ENCODE measurements at places on chromosomes 16 and 17. TPM values are rescaled to one million over a fixed set of nuclear protein-coding genes. Genes with fewer than 3 reads are reported as not detected.

The CREBBP gene
- total RNA-seq, result 148 TPM

DNA sequence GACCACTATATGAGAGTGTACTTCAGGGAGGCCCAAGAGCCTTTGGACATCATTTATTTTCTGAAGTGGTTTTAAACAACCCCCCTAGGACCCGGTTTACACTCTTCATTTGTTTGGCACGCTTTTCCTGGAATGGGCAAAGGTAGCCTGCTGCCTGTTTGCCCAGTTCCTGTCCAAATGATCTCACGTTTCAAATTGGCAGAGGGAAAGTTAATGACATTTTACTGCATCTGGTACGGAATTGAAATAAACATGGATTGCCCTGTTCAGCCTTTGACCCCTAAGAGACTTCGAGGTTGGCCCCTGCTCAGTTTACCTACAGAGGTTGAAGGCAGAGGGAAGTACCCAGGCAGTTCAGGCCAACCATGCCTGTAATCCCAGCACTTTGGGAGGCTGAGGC lies 5.8 kb upstream of the RPRML start:
- peaks cover 69% of the 10 kb centered on the region for H3K27me3 ChIP-seq
- H3K27ac ChIP-seq, result no peak overlapping the region
- H3K4me3 ChIP-seq, result no peak overlapping the region
- H3K36me3 ChIP-seq, result no peaks in the 10 kb centered on the region

GRCh38 chr16:73050201-73051099 lies 2.5 kb upstream of the ZFHX3 start:
- H3K36me3 ChIP-seq, result no peaks in the 10 kb centered on the region
- DNase-seq, result no peak
- H3K27ac ChIP-seq, result no peak overlapping the region
- H3K27me3 ChIP-seq, result no peaks in the 10 kb centered on the region
- no peak overlapping the region for H3K4me3 ChIP-seq

GRCh38 chr16:74372953-74373846 lies 2.9 kb upstream of the NPIPB15 start:
- peaks cover 1% of the 10 kb centered on the region for H3K4me1 ChIP-seq
- H3K27ac ChIP-seq, result no peak overlapping the region
- H3K4me3 ChIP-seq, result no peak overlapping the region
- H3K36me3 ChIP-seq, result no peaks in the 10 kb centered on the region

GRCh38 chr17:77961741-77962140 lies 3.2 kb downstream of the TNRC6C start:
- H3K27me3 ChIP-seq, result peaks cover 24% of the 10 kb centered on the region
- H3K4me1 ChIP-seq, result peaks cover 59% of the 10 kb centered on the region
- H3K36me3 ChIP-seq, result no peaks in the 10 kb centered on the region
- no peak for DNase-seq

DNA sequence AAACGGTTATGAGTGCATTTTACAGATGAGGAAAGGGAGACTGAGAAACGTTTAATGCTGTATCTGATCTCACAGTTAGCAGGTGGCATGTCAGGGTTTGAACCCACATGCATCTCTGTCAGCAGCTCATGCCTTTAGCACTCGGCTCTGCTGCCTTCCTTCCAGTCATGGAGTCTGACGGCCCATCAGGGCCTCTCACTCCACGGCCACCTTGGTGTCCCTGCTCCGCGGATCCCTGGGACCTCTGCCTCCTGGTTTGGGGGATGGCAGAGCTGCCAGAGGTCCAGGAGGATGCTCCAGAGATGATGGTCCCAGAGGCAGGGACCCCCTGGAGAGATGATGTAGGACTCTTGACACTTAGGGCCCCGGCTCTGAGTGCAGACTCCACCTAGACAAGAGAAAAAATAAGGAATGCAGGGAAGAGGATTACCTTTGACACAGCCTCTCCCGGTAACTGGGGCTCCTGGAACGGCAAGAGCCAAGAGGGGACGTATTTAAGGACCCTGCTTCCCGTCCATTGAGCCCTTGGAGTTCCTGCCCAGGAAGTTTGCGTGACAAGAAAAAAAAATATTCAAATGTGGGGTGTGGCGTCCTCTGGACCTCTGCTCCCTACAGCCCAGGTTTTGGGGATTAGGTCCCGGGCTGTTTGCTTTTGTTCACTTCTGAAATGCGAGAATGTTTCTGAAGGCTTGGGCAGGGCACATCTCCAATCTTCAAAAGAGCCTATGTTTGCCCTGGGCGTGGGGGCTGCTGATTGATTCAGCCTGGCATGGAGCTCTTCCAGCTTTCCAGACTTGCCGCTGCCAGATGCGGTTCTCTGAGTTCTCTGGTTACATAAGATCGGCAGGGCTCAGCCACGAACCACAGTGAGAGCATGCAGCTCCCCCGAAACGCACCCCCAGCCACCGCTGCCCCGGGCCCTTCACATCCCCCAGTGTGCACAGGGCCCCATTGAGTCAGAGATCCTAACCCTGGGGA lies at the start of gene ALDH3A1:
Gene ALDH3A1, minus strand, starts transcription at position 470 of the 978 bp plus-strand sequence. CDS start 3,169 bp downstream, outside the sequence.
- peaks cover 2% of the 10 kb centered on the region for H3K4me1 ChIP-seq
- H3K27me3 ChIP-seq, result no peaks in the 10 kb centered on the region
- H3K36me3 ChIP-seq, result no peaks in the 10 kb centered on the region
- no peak within 1 kb of the TSS for H3K4me3 ChIP-seq

All from mesothelial cell of epicardium (in vitro differentiated cells).